ENCODE measurements at places on chromosomes 6 and 20.

DNA sequence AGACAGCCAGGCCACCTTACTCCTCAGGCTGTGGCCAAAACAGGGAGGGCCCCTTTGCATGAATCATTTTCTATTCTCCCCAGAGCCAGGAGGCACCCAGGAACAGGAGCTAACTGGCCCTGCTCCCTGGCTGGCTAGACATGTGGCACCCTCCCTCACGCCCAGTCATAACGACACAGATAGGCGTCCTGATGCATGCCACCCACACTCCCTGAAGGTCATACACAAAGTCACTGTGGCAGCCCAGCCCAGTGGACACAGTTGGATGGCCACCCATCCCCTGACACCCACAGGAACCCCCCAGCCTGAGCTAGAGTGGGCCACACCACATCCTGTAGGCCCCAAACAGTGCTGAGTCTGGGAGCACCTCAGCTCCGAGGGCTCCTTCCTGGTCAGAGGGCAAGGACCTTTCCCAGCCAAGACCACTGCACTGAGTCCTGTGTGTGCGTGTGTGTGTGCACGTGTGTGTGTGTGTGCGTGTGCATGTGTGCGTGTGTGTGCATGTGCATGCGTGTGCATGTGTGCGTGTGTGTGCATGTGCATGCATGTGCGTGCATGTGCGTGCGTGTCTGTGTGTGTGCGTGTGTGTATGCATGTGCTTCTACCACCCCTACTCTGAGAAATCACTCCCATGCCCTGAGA, 21.6 kb downstream of the TFEB start:
- no peak for DNase-seq

DNA sequence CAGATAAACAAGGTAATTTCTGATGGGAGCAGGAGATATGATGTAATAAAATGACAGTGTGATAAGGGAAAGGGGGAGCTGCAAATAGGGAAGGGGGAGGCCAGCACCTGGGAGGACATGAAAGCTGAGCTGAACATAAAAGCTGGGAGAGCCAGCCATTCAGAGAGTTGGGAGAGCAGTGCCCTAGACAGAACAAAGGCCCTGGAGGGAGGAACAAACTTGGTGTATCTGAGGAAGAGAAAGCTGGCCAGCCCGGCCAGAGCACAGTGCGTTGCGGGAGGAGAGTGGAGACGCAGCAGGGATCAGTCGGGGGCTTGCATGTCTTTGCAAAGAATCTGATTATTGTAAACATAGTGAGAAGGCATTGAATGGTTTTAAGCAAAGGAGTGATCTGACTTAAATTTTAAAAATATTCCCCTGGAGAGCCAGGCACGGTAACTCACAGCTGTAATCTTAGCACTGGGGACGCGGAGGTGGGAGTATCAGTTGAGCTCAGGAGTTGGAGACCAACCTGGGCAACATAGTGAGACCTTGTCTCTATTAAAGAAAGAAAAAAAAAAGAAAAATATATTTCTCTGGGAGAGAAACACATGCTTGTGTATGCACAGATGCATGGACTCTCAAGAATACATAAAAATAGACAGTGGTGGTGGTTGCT, 318.2 kb downstream of the ZFAND3 start:
- DNase-seq = no peak

DNA sequence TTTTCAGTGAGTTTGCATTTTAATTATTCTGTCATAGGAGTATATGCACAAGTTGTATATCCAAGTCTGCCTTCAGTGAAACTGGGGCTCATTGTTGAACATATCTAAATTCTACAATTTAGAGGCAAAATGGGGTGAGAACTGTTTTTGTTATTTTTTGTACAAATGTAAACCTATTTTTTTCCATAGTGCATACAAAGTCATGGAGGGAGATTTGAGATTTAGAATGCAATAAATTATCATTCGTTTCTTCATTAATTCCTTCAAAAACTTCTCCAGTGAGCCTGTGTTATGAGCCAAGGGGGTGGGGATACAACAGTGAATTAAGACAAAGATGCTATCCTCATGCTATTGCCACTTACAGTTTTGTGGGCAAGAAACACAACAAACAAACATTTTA, 29.8 kb upstream of the RHAG start:
- no peak for DNase-seq

- no peak for DNase-seq
Measured at GRCh38 chr6:111759331-111759835, 113.9 kb downstream of the FYN start.

- no peak for DNase-seq
Measured at GRCh38 chr6:10837622-10837994, 731 bp downstream of the MAK start.

DNA sequence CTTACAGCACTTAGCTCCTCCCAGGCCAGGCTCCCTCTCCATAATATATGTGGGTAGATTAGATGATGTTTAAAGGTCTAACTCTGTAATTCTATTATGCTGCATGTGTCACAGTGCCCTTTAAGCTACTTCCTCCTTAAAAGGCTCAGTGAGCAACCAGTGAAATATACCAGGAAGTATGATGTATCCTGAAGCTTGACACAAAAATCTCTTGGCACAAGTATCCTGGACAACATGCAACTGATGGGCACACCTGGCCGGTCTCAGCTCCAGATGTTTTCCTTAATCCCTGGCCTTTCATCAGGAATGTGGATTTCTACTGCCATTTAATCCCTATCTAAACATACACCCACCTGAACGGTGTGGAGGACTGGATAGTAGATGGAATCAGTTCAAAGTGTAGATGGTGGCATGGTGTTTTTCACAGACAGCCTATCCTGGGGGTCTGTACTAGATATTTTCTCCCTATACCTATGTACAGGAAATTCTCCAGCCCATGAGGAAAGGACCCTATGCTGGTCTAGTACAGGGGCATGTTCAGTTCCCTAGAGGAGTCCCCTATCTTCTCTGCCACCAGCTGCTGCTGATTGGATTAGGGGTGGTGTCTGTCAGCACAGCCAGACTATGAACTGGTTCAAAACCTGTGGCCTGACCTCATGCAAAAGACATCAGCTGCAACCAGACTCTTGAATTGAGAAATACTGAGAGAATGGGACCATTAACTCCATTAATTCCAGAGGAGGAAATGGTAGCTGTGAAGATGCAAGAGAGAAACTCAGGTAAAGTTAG, 59.4 kb upstream of the CITED2 start:
- no peak for DNase-seq

DNA sequence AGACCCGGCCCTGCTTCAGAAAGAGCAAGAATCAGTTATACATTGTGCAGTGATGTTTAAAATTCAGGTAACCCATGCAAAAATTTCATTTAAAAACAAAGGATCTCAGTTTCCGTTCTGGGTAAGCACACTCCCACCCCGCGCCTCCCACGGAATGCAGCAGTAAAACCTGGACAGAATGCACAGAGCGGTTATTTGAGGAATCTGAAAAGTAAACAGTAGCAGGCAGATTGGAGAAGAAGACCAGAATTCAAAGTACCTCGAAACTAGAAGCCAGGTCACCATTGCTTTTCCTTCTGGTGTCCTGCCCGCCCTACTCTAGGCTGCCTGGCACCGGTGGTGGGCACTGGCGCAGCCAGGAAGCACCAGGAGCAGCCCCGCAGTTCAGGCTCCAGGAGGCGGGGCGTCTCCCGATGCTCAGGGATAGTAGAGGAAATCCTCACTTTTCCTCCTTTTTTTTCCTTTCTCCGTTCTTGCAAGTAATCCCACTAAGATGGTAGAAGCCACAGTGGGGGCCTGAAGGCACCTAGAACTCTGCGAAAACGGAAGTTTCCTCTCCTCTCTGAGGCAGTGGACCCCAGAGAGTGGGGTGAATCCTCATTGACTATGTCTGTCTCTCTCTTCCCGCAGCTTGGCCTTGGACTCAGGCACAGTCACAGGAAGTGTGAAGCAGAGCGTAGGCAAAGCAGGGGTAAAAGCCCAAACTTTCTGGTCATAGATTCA, 28.3 kb downstream of the METTL24 start:
- DNase-seq = no peak

DNA sequence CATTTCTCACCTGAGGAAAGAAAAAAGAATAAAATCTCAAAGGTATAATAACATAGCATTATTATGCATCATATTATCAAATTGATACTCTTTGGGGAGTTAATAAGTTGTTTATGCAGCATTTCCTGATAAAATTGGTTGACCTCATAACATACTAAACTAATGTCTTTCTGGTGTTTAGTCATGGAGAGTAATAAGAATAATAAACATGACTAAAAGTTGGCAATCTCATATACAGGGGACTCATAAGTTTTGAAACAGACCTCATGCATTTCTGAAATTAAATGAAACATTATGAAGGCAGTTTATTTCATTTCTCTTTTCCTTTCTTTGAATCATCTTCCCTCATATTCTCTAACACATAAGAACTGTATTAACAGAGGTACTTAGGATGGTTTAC, 60.5 kb upstream of the PRDM1 start:
- DNase-seq = no peak

GRCh38 chr6:43705996-43706395, 18.4 kb upstream of the MRPS18A start:
- DNase-seq = no peak

DNA sequence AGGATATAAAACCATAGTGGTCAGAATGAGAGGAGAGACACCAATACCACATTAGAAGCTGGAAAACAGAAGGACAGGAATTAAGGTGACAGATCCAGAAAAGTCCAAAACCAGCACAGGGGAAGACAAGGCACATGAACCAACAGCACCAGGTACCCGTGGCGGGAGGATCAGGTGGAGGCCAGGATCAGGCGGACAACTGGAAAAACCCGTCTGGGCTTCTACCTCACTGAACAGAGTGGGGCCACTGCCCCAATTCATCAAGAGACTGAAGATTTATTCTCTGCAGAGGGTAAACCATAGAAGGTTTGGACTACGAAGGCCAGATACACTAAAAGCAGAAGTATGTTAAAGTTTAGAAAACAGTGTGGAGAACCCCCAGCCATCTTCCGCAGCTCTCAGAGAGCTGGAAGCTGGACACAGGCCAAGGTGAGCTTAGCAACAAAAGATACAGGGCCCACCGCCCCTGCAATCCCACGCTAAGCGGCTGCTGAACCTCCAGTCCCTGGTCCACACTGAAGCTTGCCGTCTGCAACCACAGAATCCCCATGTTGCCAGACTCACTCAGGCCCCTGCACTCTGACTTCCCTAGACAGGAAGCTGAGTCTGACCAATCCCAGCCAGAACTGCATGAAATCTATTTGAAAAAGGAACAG, 29.9 kb downstream of the ABHD12 start:
- DNase-seq = no peak

GRCh38 chr6:11756726-11757125, 21.9 kb downstream of the ADTRP start:
- no peak for DNase-seq

- no peak for DNase-seq
Measured at GRCh38 chr6:95572098-95572497, 5.2 kb upstream of the MANEA start.

GRCh38 chr6:169112483-169113320, 140.9 kb downstream of the THBS2 start:
- no peak for DNase-seq

DNA sequence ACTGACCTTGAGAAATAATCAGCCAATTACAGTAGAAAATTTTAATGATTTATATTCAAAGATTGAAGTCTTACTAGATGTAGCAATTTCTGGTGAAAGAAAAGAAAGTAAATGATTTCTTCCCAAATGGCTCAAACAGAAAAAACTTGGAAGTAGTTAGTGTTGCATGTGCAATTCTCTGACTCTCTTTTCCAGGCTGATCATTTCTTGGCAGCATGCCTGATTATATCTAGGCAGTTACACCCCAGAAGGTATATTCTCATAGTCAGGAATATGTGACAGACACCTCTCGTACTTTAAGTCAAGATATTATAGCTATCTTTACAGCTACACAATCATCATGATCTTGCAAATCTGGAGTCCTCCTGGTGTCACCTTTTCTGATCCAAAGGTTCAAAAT, 122.9 kb downstream of the PDE7B start:
- DNase-seq = no peak

DNA sequence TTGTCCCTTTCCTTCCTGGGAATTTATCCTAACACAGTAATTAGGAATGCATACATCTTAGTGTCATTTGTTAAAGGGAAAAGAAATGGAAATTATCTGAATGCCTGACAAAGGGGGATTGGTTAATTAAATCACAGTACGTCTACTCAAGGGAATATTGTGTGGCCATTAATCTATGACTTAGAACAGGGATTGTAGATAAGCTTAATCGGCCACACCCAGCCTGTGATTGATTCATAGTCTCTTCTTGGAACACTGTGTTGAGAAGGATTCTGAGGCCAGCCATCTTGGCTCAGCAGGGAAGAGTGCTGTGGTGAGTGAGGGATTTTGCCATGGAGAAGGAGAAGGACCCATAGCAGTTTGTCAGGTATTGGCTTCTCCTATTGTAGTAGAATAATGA, 50.5 kb downstream of the CTNNBL1 start:
- no peak for DNase-seq

DNA sequence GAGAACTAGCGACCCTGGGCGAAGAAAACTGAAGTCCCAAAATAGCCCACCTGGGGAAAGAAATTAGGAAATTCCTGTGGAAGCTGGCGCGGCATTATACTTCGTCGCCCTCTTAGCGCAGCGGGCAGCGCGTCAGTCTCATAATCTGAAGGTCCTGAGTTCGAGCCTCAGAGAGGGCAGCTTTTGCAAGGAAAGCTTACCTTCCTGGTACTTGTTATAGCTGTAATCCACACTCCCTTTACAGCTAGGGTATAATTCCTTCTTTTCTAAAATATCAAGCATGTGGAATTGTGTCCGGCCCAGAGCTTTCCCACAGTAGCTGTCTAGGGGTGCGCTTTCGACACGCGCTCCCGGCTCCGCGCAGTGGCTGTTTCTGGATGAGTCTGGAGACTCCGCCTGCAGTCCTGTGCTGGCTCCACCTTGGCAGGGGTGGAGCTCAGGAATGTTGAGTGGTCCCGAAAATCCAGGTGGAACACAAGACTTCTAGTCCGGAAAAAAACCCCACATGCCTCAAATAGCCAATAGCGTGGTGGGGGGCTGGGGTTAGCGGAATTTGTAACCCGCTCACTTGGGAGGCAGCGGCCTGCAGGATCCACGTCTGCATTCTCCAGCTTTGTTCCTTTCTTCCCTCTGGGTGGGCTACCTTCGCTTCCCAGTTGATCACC, 83.7 kb upstream of the ZNF322 start:
- DNase-seq = no peak

- DNase-seq = no peak
Measured at GRCh38 chr20:33828967-33829560, 17.9 kb downstream of the CHMP4B start.

DNA sequence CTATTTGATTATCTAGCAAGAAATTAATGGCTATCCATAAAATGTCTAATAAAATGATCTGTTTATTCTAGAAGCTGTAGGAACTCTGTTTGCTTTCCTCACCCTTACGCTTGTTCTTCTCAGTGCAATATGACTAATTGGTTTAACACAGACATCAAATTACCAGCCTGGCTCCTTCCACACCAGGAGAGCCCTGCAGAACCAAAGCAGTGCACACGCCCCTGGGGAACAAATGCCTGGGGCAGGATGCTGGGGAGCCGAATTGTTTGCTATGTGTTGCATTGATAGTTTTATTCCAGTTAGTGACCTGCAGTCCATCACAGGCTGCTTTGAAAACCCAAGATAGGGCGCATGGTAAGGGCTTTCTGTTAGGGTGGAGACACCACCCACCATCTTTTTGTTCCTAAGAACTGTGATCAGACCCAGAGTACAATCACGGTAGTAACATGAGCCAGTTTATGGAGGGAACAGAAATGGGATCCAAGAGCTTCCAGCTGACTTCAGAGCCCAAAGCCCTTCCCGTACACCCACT, 126.4 kb upstream of the CD93 start:
- DNase-seq = no peak

GRCh38 chr6:11798096-11798495, 19.5 kb upstream of the ADTRP start:
- no peak for DNase-seq

GRCh38 chr6:71473926-71474325, 185.3 kb downstream of the OGFRL1 start:
- no peak for DNase-seq

GRCh38 chr20:21826976-21827375, 121.5 kb downstream of the PAX1 start:
- DNase-seq = no peak

Data from activated CD4-positive, alpha-beta T cell treated with anti-CD3 and anti-CD28 coated beads, Interleukin-2, amount 50 U/mL, for 4 hours (primary cell).